ENCODE measurements at places on chromosomes 1 and 21.

- no peak for DNase-seq
Observed at GRCh38 chr1:201456499-201457309, 12.3 kb downstream of the PHLDA3 start.

- no peak for DNase-seq
Observed at GRCh38 chr1:11738783-11739182, 2.8 kb downstream of the AGTRAP start.

- no peak for DNase-seq
Observed at GRCh38 chr1:181334724-181335123, 148.6 kb upstream of the CACNA1E start.

DNA sequence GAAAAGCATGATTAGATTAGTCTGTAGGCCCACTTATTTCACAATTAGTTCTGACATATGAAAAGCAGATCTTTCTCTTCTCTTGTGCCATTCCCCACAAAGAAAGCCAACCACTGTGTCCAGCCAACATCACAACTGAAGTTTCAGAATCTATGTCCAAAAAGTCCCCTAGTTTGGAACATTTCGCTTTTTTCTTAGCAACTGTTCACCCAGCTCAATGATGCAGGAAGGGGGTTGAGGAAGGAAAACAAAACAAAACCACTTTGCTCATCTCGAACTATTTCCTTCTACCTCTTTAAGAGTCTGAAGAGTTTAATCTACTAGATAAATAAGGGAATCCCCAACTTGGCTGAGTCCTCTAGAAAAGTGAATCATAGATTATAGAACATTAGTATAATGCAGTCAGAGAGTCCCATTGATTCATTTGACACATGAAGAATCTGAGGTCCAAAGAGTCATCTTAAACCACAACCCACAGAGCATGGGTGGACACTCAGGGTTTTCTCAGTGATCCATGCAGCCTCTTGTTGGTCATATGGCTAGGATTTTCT lies 159.3 kb upstream of the SGIP1 start:
- peak; percentile 40 for DNase-seq

DNA sequence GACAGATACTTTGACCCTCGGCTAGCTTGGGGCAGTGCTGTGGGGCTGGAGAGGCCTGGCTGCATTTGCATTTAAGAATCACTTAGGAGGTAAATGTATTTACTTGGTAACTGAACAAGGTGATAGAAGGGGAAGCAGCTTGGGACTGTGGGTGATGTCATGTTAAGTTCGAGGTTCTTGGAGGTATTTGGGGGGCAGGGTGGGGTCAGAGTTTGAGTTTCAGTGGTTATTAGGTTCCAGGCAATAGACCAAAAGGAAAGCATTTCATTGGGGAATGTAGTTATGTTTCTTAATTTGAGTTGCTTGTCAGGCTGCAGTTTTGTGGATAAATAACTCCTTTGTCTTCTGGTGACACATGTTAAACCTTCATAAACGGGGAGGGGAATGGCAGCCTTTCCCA lies 2.4 kb upstream of the FAM78B start:
- no peak for DNase-seq

DNA sequence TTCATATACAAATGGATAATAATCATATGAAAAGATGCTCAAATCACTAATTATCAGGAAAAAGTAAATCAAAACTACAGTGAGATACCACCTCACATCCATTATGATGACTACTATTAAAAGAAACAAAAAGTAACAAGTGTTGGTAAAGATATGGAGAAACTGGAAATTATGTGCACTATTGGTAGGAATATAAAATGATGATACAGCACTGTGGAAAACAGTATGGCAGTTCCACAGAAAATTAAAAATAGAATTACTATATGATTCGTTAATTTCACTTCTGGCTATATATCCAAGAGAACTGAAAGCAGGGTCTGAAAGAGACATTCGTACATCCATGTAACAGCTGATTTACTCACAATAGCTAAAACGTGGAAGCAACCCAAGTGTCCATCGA lies 21.1 kb upstream of the ATP1A1 start:
- DNase-seq = no peak

DNA sequence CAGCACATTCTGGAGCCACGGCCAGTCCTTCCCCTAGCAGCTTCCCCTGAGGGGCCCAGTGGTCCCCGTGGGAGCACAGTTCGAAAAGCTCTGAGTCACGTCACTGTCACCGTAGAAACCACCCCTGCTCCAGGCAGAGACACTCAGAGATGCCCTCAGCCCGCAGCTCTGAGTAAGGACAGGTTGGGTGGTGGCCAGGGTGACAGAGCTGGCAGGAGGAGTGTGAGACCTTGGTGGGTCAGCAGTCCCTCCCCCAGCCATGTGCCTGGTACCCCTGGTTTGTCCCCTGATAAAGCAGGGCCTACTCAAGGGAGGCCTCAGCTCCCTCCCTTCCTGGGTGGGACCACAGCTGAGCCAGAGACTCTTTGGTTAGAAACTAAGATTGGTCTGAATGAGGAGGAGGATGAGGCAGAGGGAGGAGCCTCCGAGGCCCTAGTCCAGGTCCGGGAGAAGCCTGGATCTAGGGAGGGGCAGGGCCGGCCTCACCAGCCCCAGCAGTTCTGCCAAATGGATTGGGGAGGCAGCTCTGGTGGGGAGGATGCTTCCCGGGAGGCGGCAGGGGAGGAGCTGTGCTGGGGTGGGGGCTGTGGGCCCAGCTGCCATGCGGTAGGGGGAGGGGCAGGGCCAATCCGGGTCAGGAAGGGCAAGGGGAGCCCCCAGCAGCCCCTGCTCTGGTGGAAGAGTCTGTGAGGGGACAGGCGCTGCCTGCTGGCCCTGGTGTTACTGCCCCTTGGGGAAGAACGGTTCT lies 55.2 kb downstream of the SLC9A1 start:
- peak; percentile 64 for DNase-seq

GRCh38 chr1:206427291-206427690 lies 43.0 kb upstream of the IKBKE start:
- DNase-seq = no peak

DNA sequence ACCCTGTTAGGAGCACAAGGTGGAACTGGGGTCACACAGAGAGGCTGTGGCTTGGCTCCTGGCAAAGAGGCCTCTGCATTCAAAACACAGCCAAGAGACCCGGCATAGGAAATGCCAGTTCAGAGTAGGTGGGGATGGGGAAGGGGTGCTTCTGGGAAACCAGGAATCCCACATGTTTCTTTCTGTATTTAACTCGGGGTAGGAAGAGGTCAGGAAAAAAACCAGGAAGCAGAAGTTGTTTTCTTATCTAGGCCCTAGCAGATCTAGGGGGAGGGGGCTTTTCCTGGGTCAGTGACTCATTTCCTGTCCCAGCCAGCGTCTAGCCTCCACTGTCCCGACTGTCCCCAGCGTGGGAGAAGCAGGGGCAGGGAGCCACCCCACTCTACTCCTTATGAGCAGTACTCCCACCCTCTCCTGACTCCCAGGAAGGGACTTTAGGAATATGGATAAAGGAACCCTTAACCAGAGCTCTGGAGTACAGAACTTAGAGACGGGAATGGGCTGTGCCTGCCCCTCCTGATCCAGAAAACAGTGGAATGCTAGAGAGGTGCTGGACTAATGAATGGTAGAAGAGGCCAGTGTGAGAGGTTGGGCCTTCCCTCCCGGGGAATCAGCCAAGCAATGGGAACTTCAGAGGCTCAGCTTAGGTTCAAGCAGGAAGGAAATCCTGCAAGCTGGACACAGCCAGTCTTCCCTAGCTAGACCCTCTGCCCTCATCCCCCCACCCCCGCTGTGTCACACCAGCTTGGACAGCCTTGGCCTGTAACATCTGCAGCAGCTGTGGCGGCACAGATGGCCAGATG lies 5.7 kb downstream of the FHL3 start:
- DNase-seq = no peak

- no peak for DNase-seq
Observed at GRCh38 chr1:183807549-183808168, 2.7 kb downstream of the RGL1 start.

GRCh38 chr1:32208891-32209328 lies at the start of gene DCDC2B:
Gene DCDC2B, plus strand, starts transcription at chr1:32209089. Its CDS starts 5 bp downstream, at chr1:32209094.
- DNase-seq = no peak

GRCh38 chr1:1334835-1335234 lies 3.8 kb downstream of the TAS1R3 start:
- no peak for DNase-seq

DNA sequence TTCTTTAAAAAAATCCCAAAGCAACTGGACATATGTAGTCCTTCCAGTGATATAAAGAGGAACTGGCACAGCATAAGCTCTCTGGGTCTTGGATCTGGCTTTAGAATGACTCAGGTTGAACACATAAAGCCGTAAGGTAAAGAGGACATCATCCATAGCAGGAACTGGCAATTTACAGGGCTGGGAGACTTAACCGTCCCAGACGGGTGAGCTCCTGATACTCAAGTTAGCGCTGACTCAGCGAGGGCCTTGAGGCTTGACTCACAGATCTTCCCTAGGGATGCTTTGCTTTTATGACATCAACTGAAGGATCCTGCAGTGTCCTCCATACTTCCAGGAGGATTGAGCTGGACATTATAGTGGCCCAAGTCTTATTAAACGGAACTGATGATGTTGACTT lies 154.1 kb downstream of the CLIC6 start:
- no peak for DNase-seq

GRCh38 chr1:183061194-183061593 lies 38.0 kb downstream of the LAMC1 start:
- no peak for DNase-seq

GRCh38 chr21:17730782-17731181 lies 88.4 kb downstream of the C21orf91 start:
- no peak for DNase-seq

GRCh38 chr1:46723901-46724300 lies 5.0 kb upstream of the EFCAB14 start:
- no peak for DNase-seq

DNA sequence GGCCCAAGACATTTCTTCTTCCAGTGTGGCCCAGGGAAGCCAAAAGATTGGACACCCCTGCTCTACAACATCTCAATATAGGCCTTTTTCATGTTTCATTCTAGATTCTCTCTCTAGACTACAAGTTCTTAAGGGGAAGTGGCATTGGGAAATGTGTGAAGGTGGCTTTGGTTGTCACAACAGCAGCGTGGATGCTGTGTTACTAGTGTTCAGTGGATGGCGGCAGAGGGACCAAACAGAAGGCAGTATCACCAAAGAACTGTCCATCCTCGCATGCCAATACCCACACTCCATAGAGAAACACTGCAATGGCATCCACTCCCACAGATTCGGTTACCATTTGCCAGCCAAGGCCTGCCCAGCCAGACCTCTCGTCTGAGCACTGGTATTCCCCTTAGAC lies 24.3 kb upstream of the IFNAR2 start:
- DNase-seq = peak; percentile 8

DNA sequence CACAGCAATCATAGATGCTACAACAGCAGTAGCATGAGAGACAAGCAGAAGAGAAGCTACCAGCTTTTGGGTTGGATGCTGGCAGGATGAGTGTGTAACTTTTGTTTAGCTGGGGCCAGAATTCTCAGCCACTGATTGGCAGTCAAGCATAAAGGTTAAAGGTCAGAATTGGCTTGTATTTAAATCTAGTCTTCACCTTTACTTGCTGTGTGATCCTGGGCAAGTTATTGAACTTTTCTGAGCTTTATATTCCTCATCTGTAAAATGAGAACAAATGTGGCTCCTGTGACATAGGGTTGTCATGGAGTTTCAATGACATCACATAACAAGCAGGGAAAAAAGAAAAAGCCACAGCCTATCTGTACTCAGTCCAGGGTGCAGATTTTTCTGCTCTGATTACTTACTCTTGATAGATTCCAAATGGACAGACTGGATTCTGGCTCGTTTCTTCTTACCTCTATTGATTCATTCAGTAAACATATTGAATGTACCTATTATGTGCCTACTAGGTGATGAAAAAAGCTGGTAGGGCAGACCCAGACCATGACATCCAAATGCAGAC lies 2.8 kb upstream of the AZIN2 start:
- no peak for DNase-seq

- DNase-seq = no peak
Observed at GRCh38 chr1:89686520-89686919, 53.6 kb downstream of the LRRC8C start.

DNA sequence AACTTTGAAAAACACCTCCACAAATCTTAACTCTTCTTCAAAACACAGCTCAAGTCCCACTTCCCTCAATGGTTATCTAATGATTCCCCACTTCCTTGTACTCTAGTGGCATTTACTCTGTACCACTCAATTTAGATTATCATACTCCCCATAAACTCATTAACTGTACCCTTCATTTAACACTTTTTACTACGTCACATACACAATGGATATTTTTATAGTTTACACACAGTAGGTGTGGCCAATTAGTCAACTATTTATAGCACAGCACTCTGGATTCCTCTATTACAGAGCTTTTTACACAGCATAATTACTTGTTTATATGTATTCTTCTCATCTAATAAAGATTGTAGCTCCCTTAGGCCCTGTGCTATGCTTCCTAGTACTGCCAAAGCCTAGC lies 62.1 kb downstream of the FOXJ3 start:
- DNase-seq = no peak

DNA sequence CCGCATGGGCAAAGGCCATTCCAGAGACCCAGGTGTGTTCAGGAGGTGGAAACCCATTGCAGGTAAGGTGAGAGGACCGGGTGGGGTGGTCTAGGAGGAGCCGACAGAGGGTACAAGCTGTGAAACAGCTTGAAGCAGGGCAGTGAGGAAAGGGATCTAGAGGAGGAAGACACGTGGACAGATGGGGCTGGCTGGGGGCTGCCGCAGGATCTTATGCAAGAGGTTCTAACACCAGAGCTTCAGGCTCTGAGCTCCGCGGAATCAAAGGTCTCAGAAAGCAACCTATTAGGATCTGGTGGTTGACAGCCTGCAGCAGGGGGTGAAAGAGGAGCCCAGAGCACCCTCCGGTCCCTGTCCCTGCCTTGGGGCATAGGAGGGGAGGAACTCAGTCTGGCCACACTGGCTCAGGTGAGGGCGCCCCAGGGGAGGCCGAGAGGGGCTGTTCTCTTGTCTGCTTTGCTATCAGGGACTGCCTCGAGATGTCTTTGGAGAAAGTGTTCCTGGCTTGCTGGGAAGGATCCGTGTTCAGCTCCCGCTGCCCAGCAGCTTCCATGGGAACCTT lies 1.9 kb downstream of the TFF1 start:
- no peak for DNase-seq

GRCh38 chr1:200388791-200389190 lies 21.0 kb downstream of the ZNF281 start:
- no peak for DNase-seq

DNA sequence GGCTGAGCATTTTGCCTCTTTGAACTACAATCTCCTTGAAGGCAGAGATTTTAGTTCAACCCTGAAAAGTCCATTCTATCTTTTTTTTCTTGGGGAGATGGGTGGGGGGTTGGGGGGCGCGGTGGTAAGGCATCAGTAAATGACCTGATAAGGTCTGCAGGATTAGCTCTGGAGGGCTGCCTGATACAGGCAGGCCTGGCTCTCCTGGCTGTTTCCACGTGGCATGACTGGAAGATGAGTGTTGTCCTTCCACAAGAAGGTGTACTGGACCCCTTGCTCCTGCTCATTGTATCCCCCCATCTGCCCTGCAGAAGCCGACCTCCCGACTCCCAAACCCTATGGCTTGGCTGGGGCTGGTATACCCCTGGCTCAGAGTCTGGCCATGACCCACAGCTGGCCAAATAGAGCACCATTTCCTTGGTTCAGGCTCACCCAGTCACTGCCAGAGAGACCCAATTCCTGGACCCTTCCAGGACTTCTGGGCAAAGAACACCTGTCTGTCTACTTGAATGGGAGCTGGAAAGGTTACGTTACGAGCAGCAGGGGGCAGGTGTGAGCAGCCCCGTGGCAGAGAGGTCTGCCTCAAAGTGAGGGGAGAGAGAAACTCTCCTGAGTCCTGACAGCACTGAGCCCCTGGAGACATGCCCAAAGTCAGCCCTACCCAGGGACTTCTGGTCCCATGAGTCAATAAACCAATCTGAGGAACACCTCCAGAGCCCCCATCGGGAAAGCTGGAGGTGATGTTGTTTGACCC lies 17.0 kb downstream of the DHRS3 start:
- DNase-seq = peak; percentile 36

GRCh38 chr1:153963850-153964331 lies 554 bp upstream of the SLC39A1 start:
- no peak for DNase-seq
